ENCODE measurements at places on chromosomes 5 and 9.

- DNase-seq, result no peak
These were observed 6.7 kb downstream of the BRD3 start for GRCh38 chr9:134061019-134061687.

DNA sequence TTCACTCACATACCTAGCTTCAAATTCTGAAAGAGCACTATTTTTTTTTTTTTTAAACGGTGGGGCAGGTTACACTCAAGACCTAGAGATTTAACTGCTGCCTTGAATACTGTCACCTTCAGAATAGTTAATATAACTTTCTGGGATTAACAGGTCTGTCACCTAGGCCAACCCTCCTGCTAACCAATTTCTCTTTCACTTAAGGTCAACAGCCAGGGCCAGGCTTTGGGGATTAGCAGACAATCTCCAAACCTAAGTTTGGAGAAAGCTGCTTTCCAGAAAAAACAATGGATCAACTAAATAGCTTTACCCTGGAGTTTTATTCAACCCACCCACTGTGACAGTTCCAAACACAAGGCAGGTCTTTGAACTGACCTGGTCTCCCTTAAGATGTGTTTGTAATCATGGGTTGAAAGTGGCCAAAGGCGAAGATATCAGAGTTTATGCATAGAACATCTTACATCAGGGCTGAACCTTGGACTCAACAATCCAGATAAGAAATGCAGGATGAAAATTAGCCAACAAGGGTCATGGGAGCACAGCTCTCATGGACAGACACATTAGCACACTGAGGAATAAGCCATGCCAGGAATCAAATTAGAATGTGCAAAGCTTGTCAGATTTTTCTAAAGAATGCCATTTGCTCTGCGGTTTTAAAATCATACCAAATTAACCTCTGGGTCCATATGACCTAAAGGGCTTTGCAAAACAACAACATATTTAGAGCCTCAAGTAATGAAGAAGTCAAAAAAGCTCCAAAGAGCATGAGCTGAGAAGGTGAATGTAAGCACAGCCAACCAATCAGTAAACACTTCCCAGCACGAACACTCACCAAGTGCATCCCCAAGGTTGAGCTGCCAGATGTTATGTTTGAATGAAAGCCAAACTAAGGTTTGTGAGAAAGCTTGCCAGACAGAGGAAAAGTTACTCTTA is 538.5 kb upstream of the DMAC1 start:
- DNase-seq, result peak; percentile 36

DNA sequence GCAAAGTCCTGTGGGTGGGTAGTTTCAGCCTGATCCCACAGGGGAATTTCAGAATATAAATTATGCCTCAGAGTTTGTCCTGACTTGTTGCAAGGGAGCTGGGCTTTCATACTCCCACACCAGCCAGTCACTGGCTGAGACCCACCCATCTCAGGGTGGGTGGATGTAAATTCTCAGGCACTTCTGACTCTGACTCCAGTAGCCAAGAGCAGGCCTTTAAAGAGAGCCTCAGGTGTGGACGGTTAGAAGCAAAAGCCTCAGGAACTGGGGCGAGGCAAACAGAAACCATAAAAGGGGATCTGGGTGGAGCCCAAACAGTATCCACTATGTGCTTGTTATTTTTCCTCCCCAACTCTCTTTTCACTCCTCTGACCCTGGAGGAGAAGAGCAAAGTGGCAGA is 28.6 kb upstream of the FBXW11 start:
- DNase-seq, result no peak

GRCh38 chr9:35116898-35117551 is 1.4 kb upstream of the ATOSB start:
- DNase-seq, result peak; percentile 95

DNA sequence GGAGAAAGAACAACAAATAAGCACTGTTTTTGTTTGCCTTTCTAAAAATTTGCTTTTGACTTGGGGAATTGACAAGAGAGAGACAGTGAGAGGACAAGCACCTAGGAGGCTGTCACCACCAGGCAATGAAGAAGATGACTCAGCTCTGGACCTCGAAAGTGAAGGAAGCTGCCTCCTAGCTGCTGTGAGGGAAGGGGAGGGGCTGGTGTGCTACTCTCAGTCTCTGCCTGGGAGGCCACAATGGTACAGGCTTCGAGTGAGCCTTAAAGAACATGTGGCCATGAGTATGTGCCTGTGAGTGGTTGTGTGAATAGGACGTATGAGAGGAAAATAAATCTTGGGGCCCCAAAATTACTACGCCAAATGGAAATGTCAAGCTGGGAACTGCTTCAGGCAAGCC is 7.1 kb upstream of the PLK2 start:
- DNase-seq, result no peak

DNA sequence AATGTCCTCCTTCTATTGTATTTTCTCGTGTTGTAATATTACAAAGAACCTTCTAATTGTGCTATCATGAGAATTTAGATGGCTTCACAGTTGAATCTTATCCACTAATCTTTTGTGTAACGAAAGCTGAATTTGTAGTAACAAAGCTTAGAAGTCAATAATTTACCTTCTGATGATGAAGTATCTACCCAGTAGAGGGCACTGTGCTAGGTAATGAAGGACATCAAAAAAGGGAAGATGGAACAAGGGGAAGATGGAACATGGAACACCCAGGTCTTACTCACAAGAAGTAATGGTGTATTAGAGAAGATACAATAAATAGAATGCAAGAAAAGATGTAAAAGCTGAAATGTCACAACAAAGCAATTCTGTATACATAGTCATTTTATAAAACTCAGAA is 131.0 kb upstream of the CCNG1 start:
- no peak for DNase-seq

DNA sequence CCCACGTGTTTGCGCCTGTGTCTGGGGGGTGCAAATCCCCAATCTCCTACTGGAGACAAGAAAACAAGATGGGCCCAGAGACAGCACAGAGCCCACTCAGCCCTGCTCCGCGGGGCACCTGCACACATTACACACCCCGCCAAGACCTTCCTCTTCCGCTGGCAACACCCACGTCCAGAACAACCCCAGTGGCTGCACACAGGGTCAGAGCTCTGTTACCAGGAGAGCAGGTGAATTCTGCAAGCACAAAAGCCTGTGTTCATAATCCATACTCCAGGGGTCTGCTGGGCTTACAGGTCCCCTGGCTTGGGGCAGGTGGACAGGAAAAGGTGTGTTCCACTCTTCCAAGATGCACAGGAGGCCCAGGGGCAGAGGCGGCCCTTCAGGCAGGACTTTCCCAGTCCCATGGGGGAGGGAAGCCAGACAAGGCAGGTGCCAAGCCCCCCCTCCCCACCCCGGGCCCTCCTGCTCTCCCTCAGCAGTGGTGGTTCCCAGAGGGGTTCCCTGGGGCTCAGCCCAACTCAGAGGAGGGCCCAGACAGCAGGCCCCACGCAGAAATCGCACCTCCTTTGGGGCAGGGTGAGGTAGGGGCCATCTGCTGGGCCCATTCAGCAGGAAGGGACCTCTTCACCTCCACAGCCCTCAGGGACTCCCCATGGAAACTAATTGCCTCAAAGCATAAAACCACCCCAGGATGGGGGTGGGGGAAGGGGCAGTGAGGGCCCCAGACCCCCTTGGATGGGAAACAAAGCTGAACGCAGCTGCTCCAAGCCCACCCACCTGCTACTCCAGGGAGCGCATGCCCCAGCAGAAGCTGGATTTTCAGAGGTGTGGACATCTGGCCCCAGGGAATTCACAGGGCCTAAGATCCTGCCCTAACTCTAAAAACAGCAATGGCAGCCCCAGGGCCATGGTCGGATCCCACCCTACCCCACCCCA is 105.3 kb downstream of the VAV2 start:
- DNase-seq, result no peak

DNA sequence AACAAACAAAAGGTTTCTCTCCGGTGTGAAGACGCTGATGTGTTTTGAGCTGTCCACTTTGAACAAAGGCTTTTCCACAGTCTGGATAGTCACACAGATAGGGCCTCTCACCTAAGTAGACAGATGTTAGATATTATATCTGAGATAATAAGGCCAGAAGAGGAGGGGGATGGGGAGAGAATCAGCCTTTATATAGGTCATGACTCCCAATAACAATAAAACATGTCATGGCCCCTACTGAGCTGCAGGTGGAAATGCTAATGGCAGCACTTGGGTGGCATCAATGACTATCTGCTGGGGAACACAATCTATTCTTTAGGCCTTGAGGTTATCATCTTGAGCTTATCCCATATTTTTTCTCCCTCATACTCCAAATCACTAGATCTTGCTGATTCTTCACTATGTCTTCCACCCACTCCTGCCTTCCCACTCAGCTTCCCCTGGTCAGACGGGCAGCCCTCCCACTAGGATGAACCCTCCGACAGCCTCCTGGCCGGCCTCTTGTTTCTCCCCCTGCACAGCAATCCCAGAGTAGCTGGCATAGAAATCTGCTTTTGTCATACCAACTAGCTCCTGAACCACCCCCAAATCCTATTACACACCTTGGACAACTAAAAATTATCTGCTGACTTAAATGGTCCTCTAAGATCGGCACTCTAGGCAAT is 11.5 kb upstream of the SLC35D2 start:
- no peak for DNase-seq

GRCh38 chr5:132281856-132282614 is 12.2 kb upstream of the SLC22A4 start:
- no peak for DNase-seq

GRCh38 chr9:133855802-133856521 is 117.8 kb upstream of the SARDH start:
- peak; percentile 77 for DNase-seq

- DNase-seq, result no peak
These were observed 4.9 kb upstream of the AMACR start for GRCh38 chr5:34012791-34013190.

DNA sequence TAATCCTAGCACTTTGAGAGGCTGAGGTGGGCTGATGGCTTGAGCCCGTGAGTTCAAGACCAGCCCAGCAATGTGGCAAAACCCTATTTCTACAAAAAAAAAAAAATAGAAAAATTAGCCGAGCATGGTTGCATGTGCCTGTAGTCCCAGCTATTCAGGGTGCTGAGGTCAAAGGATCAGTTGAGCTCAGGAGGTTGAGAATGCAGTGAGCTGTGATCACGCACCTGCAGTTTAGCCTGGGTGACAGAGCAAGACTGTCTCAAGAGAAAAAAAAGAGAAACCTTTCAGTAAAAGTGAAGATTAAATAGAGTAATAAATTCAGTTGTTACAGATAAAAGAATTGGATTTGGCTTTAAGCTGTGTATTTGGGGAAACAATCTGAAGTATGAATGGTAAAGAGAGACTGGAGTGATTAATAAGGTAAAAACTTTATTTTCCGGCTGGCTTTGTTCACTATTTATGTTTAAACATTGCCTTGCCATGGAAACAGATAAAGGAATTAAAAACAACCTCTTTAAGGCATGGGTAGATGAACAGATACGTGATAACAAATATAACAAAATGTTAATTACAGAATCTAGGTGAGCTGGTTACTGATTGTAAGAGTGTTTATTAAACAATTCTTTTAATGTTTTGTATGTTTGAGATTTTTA is 56.0 kb upstream of the PCAT7 start:
- DNase-seq, result peak; percentile 6

- peak; percentile 11 for DNase-seq
These were observed 14.7 kb downstream of the IL31RA start for GRCh38 chr5:55865831-55866230.

- DNase-seq, result no peak
These were observed 75.9 kb upstream of the GOLM1 start for GRCh38 chr9:86175223-86175622.

DNA sequence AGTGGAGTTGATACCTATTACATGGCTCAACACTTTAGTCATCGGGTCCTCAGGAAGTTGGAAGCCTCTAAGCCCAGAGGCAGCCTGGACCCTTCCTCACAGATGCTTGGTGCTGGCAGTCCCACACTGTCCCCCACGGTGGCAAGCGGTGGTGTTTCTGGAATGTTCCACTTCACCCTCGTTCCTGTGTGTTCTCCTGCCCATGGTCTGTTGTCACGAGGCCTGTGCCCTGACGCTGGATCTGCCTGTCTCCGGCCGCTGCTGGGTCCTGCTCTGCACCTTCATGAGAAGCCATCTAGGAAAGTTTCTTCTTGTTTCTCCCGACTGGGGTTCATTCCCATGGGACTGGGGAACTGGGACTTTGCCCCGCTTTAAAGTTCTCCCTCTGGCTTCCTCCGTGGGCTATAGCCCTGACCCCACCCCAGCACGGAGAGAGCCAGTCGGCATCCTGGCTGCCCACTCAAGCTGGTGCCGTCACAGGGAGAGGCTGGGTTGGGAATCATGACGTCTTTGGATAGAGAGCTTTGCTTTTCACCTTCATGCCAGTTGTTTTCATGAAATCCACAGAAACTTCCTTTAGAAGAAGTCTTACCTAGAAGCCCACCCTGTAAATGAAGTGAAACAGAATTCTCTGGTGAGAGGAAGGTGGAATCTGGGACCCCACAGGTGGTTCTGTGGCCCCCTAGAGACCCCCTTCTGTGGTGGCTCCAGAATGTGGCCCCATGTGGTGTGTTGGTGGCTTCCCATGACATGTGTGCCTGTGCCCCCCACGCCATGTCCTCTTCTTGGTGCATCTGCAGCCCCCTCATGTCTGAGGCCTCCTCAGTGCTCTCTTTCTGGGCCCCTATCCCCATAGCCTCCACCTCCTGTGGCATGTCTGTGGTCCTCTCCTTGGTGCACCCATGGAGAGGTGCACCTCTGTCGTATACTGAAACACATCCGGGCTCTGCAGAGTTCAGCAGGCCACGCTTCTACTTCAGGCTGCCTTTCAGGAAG is 43.8 kb downstream of the TRIP13 start:
- DNase-seq, result no peak

DNA sequence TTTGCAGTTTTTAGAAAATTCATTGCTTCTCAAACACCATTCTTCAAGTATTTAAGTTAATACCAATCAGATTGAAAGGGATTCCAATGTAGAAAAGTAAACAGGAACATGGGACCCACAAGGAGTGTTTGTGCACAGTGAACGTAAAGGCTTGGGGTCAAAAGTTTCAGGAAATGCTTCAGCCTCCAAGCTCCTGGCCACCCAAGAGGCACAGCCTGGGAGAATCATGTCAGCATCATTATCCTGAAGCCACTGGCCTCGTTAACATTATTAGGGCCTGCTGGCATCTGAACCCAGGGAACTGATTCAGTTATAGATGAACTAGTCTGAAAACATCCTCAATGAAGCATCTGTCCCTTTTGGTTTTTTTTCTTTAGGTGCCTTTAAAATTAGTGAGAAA is 122.9 kb downstream of the NXNL2 start:
- peak; percentile 36 for DNase-seq

GRCh38 chr9:87443006-87443405 is 54.7 kb upstream of the DAPK1 start:
- DNase-seq, result no peak

DNA sequence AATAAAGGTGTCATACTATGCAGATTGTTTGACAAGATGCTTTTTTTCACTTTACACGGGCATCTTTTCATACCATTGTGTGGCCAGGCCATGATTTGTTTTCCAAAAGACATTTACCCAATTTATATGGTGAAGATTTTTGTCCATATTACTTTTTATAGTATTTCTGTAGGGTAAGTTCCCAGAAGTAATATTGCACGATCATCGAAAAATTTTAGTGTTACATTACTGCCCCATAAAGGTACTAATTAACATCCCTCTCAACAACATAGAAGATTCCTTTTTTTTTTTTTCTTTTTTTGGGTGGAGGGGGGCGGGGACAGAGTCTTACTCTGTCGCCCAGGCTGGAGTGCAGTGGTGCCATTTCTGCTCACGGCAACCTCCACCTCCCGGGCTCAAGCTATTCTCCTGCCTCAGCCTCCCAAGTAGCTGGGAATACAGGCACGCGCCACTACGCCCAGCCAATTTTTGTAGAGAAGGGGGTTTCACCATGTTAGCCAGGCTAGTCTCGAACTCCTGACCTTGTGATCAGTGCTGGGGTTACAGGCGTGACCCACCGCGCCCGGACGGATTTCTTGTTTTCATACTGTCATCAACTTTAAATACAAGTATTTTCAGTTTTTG is 1.2 kb upstream of the ROPN1L start:
- DNase-seq, result no peak

GRCh38 chr5:17730421-17730820 is 96.2 kb downstream of the TAF11L14 start:
- no peak for DNase-seq

All from left kidney (tissue), 8 donors.